Coronary artery (tissue), 2 donors: ENCODE measurements at places on chromosomes 2 and 18.

DNA sequence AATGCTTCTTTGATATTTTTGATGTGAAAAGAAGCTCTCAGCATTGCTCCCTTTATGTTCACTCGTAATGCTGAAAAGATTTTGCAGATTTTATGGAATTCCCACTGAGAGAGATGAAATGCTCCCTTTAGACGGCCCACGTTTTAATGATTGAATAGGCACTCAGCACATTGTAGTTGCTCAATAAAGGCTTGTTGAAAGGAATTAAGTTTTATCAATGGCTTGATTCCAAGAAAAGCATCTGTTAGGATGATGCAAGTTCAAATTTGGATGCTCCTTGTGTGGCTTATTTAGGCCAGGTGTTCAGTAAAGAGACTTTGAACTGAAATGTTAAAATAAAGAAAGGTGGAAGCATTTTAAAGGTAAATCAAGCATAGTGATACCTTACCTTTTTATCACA is 725.1 kb downstream of the EPHA4 start:
- DNase-seq: no peak

GRCh38 chr2:116250376-116250775 is 1564.1 kb upstream of the DDX18 start:
- no peak for DNase-seq

DNA sequence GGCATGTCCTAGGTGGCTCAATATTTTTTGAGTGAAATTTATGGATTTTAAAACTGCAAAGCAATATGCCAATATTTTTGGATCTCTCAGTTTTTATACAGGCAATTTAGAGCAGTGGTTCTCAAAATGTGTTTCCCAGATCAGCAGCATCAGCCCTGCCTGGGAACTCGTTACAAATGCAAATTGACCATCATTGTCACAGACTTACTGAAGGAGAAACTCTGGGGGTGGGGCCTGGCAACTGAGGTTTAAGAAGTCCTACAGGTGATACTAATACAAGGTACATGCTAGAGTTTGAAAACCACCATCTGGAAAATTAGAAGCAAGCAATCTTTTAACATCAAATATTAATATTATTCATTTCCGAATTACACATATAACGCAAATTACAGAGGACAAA is 215.6 kb upstream of the PID1 start:
- no peak for DNase-seq

DNA sequence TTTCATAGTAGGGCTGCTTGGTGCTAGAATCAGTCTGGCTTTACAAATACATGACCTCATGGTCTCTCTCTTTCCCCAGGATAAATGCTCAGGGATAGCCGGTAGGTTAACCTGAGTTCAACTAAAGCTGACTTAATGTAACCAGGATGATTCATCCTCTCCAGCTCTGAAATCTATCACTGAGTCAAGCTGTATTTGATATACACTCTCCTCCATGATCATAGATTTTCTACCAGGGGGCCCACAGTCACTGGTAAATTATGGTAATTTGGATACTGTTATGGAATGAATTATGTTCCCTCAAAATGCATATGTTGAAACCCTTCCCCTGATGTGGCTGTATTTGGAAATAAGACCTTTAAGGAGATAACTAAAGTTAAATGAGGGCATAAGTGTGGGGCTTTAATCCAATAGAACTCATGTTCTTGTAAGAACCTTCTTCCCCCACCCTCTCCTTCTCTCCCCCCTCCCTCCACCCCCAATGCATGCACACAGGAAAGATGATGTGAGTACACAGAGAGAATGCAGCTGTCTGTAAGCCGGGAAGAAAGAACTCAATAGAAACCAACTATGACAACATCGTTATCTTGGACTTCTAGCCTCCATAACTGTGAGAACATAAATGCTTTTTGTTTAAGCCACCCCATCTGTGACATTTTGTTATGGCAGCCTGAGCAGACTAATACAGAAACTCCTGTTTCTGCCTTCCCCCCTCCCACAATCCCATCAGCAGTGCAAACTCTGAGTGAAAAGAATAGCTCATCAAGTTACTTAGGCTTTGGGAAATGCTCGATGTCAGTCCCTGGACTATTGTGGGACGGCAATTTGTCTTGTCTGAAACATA is 134.9 kb upstream of the KYNU start:
- DNase-seq: no peak

DNA sequence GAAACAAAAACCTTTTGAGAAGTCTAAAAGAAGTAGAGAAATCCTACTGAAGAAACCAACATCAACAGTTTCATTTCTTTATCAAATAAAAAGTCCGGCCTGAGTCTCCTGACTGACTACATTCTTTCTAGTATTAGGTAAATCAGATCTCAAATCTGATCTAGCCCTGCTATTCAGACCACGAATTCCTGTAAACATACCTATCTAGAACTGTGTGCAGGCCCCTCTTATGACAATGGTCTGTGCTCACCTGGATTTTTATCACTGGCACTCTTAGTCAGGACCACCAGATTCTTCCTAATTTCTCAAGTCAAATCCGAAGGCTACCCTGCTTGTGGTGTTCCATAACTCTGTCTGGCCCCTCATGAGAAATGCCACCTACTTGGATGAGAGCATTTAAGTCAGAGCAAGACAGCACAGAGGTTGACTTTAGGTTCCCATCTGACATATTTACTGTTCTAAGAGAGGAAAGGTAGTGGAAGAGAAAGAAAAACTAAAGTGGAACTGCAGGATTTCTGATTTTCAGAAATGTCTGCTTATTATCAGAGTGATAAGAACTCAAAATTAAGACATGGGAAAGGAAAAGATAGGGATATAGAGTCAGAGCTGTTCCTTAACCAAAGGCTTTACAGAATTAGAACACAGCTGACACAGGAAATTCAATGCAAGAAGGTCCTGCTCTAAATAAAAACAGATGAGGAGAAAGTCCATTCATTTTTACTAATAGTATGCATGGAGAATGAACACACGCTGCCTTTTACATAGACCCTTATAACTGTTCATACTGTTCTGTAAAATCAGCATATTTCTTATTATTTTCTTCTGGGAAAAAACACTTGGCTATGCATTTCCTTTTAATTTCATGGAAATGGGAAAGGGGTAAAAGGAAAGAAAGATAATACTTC is 56.5 kb downstream of the SLC8A1 start:
- DNase-seq: no peak

GRCh38 chr2:23502096-23502495 is 117.1 kb downstream of the KLHL29 start:
- no peak for DNase-seq

DNA sequence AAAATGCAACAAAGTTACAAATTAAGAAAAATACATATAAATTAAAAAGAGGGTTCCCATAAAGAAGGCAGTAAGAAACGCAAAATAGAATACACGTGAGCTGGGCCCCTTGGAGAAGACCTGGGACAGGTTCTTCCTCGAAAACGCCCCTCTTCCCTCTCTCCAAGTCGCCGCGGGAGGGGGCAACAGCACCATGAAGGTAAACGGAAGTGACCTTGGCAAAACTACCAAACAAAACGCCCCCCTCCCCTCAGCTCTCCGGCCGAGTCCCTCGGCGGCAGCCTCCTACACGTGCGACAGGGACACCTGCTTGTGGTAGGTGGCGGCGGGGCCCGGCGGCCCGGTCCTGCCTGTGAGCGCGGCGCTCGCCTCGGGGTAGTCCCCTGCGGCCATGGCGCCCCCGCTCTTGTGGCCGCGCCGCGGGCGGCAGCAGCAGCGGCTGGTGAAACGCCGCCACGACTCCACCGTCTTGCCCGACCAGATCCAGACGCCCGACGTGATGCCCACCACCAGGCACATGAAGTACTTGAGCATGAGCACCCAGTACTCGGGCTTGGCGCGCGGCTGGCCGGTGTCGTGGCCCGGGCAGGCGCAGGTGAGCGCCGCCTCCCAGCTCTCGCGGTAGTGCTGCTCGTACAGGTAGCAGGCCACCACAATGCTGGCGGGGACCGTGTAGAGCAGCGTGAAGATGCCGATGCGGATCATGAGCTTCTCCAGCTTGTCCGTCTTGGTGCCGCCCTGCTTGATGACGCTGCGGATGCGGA is 2.8 kb downstream of the FZD5 start:
- peak; percentile 56 for DNase-seq

- DNase-seq: no peak
Measured at GRCh38 chr2:126664234-126664633, 8.3 kb downstream of the GYPC start.

- no peak for DNase-seq
Measured at GRCh38 chr2:64913357-64913869, 75.8 kb upstream of the SLC1A4 start.

DNA sequence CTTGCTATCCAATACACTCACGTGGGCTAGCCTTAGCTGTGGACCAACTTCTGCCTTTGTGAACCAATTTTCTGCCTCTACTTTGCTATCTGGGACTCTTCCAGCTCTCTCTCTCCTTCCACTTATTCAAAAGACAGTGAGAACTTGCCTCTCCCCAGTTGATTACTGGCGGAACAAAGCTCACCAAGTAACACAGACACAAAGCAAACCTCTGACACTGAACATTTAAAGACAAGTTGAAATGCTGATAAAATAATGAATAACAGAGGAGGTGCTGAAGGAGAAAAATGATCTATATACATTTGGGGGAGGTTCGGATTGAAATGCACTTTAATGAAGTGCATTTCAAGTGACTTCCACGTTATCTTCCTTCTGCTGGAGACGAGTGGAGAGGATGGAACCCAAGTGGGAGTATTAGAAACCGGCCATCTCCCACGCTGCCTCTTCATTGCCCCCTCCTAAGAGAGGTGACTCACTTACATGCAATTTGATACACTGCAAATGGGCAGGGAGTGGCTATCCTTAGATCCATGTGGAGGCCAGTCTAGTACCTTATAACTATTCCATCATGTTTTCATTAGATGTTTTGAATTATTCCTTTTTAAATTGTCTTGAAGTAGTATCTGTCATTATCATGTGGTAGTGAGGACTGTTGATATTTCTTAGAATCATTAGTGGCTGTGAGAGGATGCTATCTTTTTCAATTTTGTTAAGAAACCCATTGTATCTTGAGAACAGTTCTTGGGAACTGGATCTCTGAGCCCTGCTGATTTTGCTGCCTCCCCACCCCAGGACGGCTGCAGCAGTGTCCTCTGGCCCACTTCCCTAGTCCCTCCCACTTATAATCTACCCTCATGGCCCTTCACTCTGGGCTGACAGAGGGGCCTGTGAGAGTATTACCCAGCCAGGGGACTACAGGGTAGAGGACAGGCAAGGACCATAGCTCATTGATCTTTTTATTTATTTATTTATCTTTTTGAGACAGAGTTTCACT is 6.0 kb upstream of the GLI2 start:
- peak; percentile 19 for DNase-seq

DNA sequence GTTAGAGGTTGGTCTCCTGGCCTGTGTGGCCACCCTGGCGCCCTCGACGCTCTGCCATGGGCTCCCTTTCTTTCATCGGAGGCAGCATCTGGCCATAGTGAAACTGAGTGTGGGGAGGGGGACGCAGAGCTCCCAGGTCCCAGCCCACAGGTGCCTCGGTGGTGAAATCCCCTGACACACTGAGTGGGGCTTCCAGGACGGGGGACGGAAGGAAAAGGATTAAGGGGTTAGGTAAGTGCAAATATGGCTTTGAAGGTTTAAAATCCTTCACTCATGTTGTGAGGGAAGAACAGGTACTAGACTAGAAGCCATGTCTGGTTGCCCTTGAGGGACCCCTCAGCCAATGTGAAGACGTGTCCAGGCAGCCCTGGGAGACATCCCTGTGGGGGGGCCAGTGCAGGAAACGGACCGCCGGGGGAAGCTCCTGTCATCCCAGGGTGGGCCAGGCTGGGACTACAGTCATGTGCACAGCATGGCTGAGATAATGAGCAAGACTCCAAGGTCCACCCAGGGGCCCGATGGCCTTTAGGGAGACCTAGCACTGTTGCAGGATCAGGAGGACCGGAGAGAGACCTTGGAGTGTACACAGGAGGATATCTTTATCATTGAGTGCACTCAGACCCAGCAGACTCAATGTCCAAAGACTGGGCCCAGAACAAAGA is 36.3 kb downstream of the RTP5 start:
- peak; percentile 49 for DNase-seq

GRCh38 chr18:77254711-77255405 is 5.2 kb downstream of the GALR1 start:
- DNase-seq: no peak

DNA sequence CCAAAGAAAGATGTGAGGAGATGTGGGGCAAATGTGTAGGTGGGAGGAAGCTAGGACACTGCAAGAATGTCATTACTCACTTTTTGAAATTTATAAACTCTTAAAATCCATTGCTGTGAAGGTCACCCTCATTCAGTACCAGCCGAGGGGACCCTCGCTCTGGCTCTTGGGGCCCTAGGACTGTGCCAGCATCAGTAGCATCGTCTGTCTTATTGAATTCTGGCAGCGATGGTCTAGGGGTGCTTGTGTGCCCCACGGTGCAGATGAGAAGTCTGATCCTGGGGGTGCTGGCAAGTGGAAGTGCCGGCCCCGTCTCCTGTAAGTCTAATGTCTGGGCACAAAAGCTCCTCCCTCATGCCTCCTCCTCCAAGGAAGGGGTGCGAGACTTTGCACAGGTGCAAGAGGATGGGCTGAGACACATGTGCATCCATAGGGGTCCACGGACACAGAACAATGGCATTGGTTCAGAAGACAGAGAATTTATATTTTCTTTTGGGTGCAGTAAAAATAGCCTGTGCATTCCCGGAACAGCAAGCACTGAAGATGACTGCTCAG is 266.7 kb upstream of the HDAC4 start:
- DNase-seq: peak; percentile 59

DNA sequence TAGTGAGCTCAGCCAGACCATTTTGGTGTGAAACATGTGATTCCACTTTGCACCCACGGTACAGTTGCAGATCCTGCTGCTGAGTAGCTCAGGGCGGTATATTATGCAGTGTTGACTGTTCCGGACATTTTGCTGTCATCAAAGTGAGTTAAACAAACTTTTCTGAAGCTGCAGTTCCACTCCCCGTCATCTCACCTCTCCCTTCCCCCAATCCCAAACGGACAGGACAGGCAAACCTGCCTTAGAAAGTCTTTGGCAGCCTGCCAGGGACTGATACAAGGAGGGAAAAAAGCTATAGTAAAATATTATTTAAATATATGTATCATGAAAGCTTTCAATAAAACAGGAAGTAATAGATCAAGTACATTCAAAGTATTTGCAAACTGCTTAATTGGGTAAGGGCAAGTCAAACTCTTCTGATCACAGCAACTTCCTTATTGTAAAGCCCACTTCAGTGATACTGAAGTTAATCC is 35.5 kb upstream of the SP5 start:
- DNase-seq: no peak

DNA sequence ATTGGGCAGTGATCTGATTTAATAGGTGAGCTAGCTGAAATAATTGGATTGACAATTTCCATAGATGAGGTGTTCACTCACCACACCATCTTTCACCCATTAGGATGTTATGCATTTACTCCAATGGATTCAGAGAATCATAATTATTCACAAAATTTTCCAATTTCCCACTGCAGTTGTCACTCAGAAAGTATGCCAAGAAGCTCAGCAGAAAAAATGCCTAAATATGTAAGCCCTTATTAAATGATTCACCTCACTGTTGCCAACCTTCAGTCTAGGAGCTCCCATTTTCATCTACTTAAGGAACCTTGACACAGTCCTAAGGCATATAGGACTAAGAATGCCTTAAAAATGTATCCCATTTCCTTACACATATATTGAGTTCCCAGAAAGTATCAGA is 94.3 kb downstream of the MBD2 start:
- DNase-seq: no peak
